T-cell (primary cell): ENCODE measurements at places on chromosomes 12 and 14. TPM values are rescaled to one million over a fixed set of nuclear protein-coding genes. Genes with fewer than 3 reads are reported as not detected.

- DNase-seq, result no peak
These were observed 14.9 kb downstream of the TXNRD1 start for GRCh38 chr12:104230304-104231095.

GRCh38 chr12:129641926-129642325 is 261.9 kb downstream of the TMEM132D start:
- no peak for DNase-seq

DNA sequence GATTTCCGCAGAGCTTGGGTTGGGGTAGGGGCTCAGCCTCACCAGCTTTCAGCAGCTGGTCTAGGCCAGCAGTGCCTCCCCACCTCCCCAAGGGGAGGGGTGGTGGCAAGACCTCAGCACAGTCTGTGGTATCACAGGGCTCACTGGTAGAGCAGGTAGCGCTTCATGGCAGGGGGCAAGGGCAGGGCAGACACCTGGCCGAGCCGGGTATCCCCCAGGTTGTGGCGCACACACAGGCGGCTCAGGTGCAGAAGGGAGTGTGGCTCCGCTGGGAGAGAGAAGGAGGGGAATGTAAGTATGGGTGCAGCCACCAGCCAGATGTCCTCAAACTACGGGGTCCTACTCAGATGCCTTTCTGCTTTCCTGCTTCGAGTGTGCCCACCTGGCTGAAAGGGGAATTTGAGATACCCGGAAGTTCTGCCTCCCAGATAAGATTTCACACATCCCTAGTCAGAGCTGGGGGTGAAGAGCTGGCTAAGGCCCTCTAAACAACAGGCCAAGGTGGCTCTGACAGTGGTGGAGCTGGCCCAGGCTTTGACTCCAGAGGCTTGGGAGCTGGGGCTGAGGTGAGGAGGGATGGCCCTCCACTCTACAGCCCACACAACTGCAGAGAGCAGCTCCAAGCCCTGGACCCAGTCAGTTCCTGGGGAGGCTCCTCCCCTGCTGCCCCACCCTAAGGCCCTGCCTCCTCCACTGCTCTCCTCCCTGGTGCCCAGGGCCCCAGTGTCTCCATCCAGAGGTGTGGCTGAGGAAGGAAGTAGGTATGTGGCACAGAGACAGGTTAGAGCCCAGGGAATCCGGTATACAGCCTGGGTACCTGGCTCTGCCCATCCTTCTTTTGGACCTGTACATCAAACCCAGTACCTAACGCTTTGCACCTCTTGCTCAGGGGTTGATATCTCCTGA is 1.8 kb downstream of the SPSB2 start:
- no peak for DNase-seq

- DNase-seq, result no peak
These were observed 211.8 kb downstream of the SNAPC1 start for GRCh38 chr14:61973981-61974380.

- no peak for DNase-seq
These were observed 993.9 kb downstream of the GALC start for GRCh38 chr14:86999036-86999435.

- no peak for DNase-seq
These were observed 47.6 kb upstream of the PNMA1 start for GRCh38 chr14:73761618-73762355.

DNA sequence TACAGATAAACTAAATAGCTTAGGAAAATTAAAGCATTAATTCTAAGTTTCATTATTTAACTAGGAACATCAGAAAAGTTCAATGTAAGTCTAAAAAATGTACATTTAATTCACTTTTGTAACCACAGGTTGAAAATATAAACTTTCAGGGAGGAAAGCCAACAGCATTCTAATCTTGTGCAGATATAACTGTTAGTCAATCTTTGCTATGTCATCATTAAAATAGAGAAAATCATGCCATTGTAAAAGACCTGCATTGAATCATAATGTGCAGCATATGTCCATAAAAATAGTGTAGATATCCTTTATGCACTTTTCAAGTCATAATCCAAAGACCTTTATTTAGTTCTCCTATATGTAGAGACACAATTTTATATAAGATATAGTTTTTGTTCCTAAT is 207.3 kb downstream of the ALG10B start:
- DNase-seq, result no peak

The LYSET gene
- total RNA-seq, result 16.9 TPM

The FGFR1OP2 gene
- total RNA-seq, result 78.2 TPM
